ENCODE measurements at places on chromosomes 6 and 20.

- no peak for DNase-seq
These were observed 67.8 kb downstream of the TNFRSF21 start for GRCh38 chr6:47241742-47242482.

GRCh38 chr6:2737885-2738284 lies 12.8 kb downstream of the MYLK4 start:
- DNase-seq: no peak

GRCh38 chr6:142945049-142945445 lies at the start of gene HIVEP2:
HIVEP2 (minus strand) TSS chr6:142945176; CDS start chr6:142774738, 170,438 bp downstream.
- DNase-seq: peak; percentile 83

DNA sequence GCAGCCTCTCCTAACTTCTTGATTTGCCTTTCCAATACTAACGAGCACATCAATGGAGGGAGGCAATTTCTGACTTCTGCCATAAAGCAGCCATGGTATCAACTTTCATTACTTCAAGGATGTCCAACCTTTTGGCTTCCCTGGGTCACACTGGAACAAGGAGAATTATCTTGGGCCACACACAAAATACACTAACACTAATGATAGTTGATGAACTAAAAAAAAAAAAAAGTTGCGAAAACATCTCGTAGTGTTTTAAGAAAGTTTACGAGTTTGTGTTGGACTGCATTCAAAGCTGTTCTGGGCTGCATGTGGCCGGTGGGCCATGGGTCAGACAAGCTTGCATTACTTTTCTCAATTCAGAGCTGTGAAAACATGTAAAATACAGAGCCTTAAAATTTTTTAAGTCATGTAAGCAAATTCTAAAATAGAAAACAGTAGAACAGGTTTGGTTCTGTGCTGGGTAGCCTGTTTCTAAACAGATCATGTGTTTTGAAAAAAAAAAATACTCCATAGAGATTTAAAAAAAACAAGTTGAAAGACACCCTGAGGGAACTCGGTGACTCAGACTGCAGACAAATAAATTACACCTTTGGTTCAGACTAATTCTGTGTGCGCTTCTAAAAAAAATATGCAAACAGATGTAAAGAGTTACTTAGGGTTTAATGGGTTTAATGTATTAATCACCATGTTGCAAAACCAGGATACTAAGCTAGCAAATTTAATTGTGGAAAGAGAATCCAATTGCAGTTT lies 43.6 kb upstream of the SLC22A23 start:
- DNase-seq: no peak

DNA sequence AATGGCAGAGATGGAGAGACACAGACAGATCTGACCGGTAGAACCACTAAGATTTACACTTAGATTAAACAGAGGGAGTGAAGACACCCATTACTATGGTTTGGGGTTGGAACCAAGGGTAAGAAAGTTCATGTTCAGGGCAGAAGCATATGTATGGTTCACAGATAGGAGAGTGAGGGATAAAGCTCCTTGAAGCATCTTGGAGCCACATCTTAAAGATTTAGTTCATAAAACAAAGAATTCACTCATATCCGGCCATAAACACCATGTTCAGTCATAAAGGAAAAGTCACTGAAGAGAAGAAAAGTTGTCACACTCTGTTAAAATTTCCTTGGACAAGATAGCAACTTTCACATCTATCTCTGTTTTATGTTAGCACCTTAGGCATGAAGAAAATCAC lies 18.0 kb downstream of the STX7 start:
- DNase-seq: no peak

DNA sequence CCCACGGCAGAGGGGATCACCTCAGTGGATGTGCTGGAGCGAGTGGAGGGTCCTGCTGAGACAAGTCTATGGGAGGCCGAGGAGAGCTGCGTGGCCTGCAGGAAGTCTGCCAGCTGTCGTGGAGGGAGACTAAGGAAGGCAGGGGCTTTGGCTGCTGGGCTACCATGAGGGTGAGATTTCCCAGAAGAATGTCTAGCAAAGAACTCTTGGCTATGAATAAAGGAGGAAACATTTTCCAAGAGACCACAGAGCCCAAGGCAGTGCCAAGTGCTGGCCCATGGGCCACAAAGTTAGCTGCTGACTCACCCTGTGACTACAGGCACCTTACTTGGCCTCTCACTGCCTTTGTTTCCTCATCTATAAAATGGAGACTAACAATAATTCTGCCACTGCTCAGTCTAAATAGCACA lies 73.4 kb downstream of the PRDM1 start:
- no peak for DNase-seq

Measured in stimulated activated CD4-positive, alpha-beta T cell treated with anti-CD3 and anti-CD28 coated beads, Interleukin-15, amount 100 ng/mL, for 48 hours (primary cell).